ENCODE measurements at places on chromosomes 3 and 15.

DNA sequence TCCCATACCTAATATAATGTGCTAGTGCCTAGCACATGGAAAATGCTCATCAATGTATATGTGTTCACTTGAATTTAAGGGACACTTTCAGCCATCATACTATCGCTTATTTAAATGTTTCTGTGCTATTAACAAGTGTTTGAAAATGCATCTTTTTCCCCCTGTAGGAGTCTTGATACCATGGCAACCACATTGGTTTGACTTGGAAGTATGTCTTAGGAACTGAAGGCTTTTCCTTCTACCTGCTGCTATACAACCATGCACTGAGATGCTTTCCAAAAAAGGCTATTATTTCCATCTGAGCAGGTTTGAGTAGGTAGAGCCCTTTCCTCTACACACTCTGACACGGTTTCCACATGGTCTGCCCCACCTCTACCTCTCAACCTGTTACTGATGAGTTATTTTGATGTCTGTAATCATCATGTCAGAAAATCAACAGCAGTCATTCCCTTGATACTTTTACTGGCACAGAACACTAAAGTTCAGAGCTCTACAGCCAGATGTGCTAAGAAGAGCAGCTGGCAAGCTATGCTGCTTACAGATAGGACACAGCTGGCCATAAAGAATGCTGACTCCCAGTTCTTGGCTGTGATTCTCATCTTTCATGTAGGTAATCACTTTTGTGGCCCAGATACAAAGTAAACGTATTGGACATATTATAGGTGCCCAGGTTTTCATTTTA is 59.3 kb downstream of the RYR3 start:
- no peak for DNase-seq

GRCh38 chr3:4623421-4623999 is 130.4 kb downstream of the ITPR1 start:
- DNase-seq, result no peak

GRCh38 chr15:85525755-85526154 is 145.4 kb downstream of the AKAP13 start:
- DNase-seq, result no peak

DNA sequence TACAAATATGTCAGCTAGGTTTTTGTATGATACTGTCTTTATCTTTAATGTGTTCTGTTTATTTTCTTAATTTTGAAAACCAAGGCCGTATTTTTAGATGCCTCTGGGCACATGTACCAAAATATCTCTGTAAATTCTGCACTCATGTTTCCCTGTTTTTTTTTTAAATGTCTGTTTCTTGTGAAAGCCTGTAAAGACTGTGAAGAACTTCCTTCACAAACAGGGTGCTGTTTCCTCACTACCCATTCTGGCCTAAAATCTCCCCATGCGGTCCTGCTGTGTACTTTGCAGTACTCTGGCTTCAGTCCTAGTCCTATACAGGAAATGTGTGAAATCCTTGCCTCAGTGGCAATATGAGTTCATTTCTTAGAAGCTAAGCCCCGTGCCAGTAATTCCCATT is 133.4 kb upstream of the ZBTB20 start:
- DNase-seq, result no peak

- no peak for DNase-seq
Observed at GRCh38 chr3:127821394-127821793, 921 bp downstream of the MGLL start.

DNA sequence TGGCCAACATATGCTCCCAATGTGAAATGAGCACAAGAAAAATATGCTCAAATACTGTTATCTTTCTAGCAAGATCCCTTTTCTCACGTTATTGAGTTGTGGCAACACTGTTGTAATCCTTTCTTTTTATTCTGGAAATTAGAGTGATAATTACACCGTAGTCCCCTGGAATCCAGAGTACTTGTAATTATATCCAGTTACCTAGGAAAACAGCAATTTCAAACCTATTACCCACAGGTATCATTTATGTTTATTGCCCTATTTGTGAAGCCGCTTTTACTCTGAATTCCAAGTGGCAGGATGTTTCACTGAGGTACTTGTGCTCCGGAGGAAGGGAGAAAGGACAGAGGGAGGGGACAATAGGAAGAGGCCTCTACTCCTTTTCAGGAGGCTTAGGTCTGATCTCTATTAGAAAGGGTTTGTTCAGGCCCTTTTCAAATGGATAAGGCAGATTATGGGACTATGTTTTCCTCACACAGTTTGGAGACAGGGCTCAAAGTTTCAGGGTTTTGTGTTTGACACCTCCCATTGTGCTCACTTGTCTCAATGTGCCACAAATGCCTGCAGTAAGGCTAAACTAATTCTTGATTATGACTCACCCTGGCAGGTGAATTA is 646.6 kb downstream of the TUSC7 start:
- no peak for DNase-seq
